ENCODE measurements at places on chromosomes 13 and 19.

DNA sequence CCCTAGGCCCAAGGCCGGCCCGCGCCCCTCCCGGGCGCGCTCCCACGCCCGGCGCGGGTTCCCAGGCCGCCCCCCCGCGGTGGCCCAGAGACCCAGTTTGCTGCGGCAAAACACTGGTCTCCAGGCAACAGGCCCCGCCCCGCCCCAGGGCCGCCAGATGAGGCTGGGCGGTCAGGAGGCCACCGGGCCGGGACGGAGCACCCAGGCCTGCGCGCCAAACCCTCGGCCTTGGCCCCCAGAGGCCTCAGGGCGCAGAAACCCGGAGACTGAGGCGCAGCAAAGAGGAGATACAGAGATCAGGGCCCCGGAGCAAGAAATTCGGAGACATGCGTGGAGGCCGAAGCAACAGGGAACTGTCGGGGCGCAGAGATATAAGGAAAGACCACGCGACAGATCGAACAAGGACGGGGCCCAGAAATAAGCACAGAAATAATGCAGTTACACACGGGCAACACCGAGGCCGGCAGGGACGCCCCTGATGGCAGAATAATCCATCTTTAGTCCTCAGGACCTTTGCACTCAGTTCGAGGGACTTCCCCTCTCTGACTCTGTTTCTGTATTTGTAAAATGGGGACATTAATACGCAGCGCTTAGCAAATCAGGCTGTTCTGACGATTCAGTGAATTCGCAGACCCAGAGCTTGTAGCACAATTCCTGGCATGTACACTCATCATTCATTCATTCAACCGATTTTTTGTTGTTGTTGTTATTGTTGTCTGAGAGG lies 20.8 kb upstream of the ERCC1 start:
- DNase-seq, result peak; percentile 78

GRCh38 chr13:39571502-39572092 lies 31.4 kb downstream of the LHFPL6 start:
- DNase-seq, result no peak

DNA sequence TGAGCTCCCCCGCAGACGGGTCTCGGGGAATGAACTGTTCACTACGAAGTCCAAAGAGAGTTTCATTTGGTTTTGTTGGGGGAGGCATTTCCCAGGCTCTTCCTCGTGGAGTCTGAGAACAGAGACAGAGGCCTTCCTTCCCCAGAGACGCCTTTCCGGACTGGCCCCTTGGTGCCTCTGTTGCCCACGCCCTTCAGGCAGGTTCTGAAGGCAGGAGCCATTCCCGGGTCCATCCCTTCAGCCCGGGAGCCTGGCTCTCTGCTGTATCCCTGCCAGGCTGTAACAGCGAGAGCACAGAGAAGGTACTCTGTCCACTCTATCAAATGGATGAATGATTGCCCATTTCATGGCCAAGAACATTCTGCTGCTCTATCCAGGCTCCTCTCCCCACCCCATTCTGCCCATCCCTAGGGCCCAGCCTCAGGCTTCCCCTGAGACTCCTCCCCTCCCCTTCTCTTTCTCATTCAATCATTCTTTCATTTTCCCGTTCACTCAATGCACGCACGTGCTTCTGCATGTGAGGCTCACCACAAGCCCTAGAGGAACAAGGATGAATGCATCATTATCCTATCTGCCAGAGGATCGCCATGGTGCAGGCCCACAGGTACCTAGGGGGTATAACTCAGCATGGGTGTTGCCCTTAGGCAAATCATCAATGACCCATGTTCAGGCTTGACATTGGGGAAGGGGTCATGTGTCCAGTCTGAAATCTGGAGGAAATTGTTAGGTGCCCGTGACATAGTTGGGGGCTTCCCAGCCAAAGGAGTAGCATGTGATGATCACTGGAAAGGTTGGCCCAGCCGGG lies 298.6 kb downstream of the ZNF536 start:
- DNase-seq, result no peak

DNA sequence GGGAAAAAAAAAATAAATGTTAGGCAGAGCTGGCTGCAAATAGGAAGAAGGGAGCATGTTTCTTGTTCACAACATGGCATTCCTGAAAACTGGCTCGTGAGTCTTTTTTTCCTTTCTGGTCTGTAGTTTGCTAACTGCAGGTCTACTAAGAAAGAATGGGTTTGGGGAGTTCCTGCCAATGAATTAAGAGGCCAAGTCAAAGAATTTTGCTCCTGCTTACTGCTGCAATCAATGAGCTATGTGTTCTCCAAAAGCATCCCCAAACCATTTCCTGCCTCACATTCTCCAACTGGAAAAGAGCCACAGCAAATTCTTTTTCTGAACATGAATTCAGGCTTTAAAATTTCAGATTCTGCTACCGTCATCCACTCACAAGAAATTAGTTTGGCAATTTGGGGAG lies 88.6 kb downstream of the DCT start:
- DNase-seq, result no peak

DNA sequence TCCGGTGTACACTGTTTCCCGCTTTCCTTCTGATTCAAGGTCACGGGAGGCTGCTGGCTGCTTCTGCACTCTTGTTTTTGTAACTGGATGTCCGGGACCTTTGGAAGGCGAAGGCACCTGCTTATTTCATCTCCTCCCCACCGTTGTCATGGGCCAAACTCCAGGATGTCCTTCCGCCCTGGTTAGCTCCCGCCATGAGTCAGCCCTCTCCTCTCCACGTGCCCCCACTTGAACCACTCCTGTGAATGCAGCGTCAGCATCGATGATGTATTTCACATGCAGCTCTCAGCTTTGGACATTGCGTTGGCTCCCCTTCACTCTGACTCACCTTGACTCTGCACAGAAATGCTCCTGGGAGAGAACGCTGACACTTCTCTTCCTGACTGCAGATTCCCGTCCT lies 5.5 kb upstream of the GALP start:
- DNase-seq, result no peak

DNA sequence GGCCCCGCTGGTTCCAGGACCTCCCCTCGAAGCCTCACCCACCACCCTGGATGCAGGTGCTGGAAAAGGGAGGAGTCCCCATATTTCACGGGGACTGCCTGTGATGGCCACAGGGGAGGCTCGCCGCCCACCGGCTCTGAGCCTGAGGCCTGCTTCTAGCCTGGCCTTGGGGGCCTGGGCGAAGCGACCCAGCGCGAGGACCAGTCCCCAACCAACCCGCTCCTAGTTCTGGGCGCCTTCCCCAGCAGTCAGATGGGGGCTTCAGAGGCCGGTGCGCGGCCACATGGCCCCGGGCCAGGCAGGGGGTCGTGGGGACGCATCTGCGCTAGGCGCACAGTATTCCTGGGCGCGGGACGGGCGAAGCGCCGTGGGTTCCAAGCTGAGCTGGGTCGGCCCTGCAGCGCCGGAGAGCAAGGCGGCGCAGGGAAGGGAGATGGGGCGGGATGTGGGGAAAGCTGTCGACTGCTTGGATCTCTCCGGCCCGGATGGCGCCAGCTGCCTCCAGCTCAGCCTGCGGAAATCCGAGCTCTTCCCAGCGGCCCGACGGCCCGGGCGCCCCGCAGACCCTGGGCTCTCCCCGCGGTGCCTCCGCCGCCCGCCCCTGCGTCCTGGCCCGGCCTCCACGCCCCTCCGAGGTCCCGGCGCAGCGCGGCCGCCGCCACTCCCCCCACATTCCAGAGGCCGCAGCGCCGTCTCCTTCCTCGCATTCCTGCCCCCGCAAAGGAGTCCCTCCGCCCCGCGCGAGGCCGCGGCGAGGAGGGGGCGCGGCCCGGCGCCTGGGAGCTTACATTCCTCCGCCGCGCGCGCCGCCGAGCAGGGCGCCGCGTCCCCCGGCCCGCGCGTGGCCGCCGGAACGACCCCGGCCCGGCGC lies at the start of gene WTIP:
WTIP (plus strand) TSS at position 788 of the 871 bp plus-strand sequence. CDS start 217 bp downstream, outside the sequence.
- DNase-seq, result no peak

GRCh38 chr13:24005755-24006281 lies 108.5 kb upstream of the C1QTNF9B start:
- DNase-seq, result no peak

DNA sequence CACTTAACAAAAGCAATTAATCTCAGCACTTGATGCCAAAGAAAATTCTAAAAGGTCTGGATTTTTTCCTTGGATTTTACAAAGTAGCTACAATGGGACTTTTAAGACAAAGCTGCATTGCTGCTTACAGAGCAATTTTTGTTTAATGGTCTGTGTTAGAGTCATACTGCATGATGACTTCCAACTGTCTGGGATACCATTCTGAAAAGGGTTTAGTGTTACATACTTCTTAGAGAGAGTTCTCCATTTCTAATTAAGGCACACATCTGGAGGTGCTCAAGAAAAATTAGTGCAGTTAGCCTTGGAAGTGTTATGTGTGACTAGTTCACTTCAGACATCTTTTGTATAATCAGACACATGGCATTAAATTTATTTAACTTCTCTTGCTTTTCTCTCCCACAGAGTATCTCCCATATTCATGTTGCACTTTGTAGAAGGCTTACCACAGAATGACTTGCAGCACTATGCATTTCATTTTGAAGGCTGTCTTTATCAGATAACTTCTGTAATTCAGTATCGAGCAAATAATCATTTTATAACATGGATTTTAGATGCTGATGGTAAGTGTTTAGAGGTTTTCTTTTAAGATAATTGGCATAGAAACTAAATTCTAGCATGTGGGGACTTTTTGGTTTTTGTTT lies 35.1 kb downstream of the USPL1 start:
- DNase-seq, result no peak

DNA sequence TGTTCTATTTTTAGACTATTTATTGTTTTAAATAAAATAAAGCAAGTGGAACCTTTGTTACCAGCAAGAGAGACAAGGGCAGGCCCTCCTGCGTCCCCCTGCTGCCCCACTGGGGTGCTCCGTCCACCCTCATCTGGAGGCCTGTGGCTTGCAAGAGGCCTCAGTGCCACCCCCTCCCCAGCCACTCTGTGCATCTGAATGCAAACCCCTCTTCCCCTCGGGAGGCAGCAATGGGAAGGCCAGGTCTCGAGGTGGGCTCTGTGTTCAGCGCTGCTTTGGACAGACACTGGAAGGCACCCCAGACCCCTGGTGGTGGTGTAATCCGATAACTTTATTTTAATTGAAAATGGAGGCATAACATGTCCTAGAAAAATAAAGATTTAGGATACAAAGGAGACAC lies 4.6 kb downstream of the SIX5 start:
- DNase-seq, result no peak

- no peak for DNase-seq
Measured at GRCh38 chr13:23558675-23559536, 11.3 kb upstream of the TNFRSF19 start.

- no peak for DNase-seq
Measured at GRCh38 chr13:35879111-35879510, 252.1 kb downstream of the DCLK1 start.

DNA sequence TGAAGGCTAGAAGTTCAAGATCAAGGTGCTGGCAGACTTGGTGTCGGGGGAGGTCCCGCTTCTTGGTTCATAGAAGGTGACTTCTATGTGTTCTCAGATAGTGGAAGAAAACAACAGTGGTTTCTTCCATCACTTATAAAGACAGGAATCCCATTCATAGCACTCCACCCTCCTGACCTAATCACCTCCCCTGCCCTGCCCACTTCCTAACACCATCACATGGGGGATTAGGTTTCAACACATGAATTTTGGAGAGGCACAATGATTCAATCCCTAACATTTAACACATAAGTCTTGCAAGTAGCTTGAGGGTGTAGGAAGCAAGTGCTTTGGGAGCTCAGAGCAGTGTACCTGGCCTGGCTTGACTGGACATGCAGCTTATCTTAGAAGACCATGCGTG lies 142.8 kb upstream of the TSHZ3 start:
- no peak for DNase-seq

- no peak for DNase-seq
Measured at GRCh38 chr19:45045671-45046353, 7.0 kb downstream of the CLASRP start.

DNA sequence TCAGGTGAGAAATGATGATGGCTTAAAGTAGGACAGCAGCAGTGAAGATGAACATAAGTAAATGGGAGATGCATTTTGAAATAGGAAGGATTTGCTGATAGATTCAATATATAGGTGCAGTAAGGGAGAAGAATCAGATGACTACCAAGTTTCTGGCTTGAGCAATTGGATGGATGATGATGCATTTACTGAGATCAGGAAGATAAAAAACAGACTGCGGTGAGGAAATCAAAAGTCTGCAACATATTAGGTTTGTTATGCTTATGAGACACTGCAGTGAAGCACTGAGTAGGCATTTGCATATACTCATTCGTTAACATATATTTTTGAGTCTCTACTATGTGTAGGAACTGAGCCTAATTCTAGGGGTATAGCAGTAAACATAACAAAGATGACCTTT lies 184.2 kb downstream of the LACC1 start:
- no peak for DNase-seq

GRCh38 chr19:17306285-17306714 lies 628 bp downstream of the MRPL34 start:
- no peak for DNase-seq

- peak; percentile 43 for DNase-seq
Measured at GRCh38 chr19:38034492-38034860, 127.5 kb downstream of the SIPA1L3 start.

DNA sequence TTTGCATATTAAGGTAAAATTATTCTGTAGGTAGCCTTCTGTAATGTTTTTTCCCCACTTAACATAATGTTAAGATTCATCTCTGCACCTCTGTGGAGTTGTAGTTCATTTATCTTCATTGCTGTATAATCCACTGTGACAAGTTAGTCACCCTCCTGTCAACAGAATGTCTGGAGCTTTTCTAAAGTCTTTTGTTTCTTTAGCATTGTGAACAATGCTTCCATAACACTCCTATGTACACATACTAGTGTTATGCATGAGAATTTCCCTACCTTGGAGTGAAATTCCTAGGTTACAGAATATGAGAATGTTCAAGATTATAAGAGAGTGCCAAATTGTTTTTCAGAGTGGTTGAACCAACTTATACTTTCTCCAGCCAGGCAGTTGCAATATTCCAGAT lies 113.5 kb downstream of the COG6 start:
- no peak for DNase-seq

DNA sequence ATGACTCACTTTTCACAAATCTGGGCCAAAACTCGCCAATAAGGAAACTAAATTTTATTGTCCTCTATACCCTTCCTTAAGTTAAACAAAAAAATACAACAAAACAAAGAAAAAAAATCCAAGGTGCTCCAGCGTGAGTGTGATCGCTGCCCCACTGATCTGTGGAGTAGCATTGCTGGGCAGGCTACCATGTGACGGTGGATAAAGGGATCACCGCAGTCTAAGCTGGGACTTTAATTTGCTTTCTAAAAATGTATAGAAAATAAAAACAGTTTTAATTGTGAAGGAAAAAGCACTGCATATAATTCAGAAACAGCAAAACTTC lies 92.9 kb downstream of the FLT1 start:
- DNase-seq, result no peak

DNA sequence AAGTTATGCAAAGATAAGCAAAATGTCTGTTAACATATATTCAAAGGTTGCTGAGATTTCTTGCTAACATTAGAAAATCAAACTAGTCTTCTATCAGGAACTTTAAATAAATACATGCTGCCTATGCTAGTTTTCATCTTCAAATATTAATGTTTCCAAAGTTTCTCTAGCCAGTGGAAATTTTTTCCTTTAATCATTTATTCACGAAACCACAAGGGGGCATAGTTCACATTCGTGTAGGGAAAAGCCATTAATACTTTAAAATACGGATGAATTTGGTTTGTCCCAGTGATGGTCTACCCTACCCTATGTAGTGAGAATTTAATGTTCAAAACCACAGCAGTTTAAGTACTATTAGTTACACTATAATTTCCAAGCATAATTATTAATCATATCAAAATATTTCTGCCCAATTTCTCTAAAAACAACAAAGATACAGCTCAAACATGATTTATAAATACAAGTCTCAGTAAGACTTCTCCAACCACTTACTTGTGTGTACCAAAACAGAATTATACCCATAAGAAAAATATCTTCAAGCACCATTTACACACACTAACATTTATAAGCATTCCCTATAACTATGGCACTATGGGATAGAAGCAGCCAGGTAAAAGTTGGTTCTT lies 16.2 kb downstream of the NUFIP1 start:
- DNase-seq, result no peak

- no peak for DNase-seq
Measured at GRCh38 chr19:52219611-52220010, 29.8 kb downstream of the PPP2R1A start.

Data from stimulated activated naive B cell treated with anti-CD40 and anti-IgM and Interleukin-4, amounts not matched to agents 10 μg/mL and 1 μg/mL and 100 μg/mL, for 72 hours (primary cell).